Posterior vena cava (tissue), 2 donors: ENCODE measurements at places on chromosomes 16 and 17.

- no peak for DNase-seq
These were observed 13.9 kb upstream of the TNRC6C start for GRCh38 chr17:77944390-77945222.

DNA sequence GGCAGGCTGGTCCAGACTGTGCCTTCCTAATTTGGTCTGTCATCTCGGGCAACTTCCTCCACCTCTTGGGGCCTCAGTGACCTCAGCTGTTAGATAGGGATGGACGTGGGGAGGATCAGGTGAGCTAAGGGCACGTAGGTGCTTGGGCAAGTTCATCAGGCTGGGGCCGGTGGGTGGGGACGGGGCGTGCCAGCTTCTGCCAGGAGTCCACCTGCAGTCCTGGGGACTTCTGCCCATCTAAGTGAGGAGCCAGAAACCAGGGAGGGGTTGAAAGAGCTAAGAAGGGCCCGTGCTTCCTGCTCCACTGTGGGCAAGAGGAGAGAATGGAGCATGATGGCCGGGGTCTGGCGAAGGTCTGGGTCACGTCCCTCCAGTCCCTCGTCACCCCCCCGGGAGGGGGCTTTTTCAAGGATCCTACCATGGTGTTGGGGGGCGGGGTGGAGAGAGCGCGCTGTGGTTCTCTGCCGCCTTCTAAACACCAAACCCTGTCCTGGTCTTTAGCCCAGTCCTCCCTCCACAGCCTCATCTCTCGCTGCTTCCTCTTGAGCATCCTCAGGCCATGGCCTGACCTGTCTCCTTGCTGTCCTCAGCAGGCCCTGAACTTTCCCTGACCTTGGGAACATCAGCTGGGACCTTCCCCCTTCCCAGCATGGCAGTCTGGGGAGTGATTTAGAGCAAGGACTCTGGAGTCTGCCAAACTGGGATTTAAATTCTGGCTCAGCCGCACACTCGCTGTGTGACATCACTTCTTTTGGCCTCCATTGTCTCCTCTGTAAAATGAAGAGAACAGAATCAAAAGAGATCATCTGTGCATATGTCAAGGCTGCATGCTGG, 21.6 kb downstream of the SPNS2 start:
- DNase-seq = no peak

DNA sequence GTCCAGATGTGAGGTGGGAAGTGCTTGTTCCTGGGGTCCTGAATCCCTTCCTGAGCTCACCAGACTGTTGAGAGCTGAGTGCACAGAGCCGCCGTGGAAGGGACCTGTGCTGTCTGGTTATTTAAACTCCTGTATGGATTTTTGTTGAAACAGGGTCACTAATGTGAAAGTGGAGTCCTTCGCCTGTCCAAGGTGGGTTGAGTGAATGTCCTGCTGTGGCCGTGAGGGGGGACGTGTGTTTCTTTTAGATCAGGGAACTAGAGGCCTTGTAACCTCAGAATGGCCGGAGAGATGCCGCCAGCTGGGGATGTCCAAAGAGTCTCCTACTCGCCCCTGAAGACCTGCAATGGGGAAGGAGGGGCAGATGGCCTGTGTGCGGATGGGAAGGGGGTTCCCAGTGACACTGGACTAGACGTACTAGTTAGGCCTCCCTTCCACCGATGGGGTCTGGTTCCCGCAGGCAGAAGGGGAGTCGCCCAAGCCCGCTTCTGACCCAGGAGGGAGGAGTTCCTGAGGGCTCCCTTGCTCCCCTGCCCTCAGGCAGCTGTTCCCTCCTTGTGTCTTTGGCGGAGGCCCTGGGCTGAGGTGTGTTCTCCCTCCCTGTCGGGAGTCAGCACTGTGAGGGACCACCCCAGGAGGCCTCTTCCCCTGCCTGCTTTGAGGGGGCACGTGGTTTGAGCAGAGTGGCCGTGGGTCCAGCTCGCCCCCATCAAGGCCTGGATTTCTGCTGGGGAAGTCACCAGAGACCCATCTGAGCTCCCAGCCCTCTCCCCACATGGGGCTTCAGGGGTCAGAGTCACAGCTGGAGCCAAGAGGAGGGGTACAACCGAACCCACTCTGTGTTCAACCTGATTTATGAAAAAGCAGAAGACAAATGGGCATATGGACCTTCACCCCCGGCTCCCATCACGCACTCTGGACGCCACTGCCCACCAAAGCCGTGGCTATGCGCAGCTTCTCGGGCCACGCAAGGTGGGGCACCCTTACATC, 30.9 kb downstream of the OR1D5 start:
- no peak for DNase-seq

DNA sequence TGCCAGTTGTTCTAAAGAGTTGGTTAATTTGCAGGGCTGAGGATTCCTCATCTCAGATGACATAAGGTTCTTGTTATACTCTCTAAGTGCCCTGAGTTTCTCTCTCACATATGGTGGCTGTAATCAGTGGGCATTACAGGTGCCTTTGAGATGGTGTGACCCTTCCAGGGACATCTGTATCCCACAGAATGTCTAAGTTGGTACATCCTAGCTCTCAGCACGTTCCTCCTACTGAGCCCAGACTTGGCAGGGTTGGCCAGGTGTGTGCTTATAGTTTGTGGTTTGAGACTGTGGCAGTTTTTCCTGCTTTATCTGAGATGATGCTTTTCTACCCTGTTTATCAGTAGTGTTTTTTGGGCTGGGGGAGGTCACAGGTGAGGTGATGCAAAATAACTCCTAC, 36.3 kb downstream of the SPECC1 start:
- no peak for DNase-seq

DNA sequence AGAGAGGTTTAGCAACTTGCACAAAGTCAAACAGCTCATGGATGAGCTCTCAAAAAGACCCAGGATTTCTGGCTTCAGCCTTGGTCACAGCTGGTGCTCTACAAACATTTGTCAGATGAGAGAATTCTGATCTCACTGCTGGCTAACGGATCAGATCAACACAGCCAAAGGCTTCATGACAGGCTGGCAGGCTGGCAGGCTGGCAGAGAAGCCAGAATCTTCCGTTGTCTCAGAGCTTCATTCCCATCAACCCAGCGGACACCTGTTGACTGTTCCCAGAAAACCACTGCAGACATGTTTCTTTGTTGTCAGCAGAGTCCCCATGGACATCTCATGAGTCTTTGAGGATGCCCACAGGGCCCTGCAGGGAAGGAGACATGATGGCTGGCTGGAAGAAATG, 303.8 kb upstream of the ASIC2 start:
- no peak for DNase-seq

DNA sequence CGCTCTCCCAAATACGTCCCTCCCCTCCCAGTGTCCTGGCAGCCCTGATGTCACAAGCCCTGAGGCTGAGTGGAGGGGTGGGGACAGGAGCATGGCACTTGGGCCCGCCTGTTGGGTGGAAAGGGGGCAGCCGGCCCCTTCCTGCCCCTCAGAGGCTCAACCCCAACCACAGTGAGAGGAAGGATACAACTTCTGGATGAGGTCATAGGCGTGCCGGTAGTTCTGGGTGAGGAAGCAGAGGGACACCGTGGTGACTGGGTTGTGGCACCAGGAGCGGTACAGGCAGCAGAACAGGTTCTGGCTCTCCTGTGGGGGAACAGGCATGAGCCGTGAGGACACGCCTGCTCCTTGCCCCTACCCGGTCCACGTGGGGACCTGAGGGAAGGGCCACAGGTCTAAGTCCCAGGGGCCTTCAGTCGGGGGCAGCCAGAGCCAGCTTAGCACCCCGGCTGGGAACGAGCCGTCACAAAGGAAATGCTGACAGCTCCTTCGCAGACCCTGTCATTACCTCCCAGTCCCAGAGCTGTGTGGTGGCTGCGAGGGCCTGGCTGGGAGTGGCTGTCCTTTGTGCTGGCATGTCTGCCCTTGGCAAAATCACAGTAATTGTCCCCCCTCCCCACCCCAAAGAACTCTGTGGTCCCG, 11.2 kb upstream of the MTSS2 start:
- no peak for DNase-seq

DNA sequence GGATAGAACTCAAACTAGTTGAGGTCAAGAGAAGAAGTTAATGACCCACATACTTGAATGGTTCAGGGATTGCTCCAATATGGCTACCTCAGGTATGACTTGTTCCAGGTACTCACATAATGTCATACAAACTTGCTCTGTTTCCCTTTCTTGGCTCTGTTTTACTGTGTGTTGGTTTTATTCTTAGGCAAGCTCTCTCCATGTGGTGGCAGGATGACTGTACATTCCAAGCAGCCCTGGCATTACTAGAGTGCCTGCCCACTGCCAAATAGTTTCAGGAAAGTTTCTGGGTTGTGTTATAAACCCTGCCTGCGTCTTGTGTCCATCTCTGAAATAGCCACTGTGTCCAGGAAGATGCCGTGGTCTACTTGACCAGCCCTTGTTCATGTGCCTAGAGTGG, 476.8 kb downstream of the SHISA9 start:
- DNase-seq = no peak

DNA sequence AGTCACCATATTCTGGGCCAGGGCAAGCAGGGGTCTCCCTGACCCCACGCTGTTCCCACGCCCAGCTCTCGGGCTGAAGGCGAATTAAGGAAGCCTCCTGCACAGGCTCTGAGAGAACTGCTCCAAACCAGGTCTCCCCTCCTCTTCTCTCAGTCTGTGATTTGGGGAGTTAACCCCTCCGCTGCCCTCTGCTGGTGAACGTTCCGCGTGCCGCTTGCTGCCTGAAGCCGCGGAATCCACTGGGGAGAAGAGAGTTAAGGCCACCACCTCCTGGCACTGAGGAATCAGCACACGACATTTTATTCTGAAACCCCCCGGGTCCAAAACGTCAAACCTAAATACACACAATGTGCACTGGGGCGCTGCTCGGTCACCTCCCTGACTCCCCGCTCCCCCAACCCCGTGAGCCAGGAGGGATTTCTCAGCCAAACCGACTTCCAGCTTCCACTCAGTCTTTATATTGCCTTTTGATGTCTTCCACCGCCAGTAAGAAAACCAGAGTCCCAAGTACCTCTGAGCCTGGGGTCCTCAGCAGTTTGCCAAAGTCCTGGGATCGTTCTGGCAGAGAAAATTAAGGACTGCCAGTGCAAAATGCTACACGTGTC, 54.4 kb upstream of the RCVRN start:
- peak; percentile 78 for DNase-seq

- DNase-seq = no peak
These were observed 13.9 kb downstream of the CNEP1R1 start for GRCh38 chr16:50038756-50039529.

DNA sequence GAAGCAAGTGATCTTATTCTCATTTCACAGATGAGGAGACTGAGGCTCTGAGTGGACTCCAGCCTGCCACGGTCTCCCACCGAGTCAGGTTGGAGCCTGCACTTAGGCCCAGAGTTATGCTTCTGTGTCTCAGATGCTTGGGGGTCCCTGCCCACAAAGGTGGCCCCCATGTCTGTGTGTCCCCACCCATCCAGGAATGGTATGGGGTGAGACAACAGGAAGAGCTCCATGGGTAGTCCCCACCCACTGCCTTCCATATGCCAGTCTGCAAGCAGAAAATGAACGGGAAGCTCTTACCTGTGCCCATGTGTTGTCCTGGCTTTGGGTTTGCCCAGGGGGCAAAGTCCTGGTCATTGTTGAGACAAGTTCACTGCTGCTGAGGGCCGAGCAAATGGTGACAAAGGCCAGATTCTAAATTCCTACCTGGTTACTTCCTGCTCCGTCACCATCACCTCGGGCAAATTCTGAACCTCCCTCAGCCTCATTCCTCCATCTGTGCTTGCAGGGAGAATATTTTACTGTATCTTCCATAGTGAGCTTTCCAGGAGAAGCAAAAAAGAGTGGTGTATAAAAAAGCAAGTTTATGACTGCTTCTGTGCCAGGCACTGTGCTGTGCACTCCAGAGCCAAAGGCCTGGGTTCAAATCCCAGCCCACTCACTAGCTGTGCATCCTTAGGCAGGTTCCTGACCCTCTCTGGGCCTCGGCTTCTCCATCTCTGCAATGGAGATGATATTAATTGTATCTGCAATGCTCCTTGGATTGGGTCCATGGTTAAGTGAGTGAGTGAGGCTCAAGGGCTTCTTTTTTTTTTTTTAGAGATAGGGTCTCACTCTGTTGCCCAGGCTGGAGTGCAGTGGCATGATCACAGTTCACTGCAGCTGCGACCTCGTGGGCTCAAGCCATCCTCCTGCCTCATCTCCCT, 9.3 kb downstream of the IL4R start:
- DNase-seq = peak; percentile 56

GRCh38 chr17:76659928-76660655, 16.5 kb upstream of the ST6GALNAC1 start:
- DNase-seq = no peak

- peak; percentile 56 for DNase-seq
These were observed 29.6 kb upstream of the ASGR2 start for GRCh38 chr17:7144213-7144612.

GRCh38 chr17:27451906-27452305, 4.3 kb upstream of the KSR1 start:
- DNase-seq = peak; percentile 4

- DNase-seq = no peak
These were observed 274.9 kb upstream of the CCL2 start for GRCh38 chr17:33980193-33980592.

GRCh38 chr16:79602628-79603014, 2.1 kb upstream of the MAF start:
- no peak for DNase-seq

DNA sequence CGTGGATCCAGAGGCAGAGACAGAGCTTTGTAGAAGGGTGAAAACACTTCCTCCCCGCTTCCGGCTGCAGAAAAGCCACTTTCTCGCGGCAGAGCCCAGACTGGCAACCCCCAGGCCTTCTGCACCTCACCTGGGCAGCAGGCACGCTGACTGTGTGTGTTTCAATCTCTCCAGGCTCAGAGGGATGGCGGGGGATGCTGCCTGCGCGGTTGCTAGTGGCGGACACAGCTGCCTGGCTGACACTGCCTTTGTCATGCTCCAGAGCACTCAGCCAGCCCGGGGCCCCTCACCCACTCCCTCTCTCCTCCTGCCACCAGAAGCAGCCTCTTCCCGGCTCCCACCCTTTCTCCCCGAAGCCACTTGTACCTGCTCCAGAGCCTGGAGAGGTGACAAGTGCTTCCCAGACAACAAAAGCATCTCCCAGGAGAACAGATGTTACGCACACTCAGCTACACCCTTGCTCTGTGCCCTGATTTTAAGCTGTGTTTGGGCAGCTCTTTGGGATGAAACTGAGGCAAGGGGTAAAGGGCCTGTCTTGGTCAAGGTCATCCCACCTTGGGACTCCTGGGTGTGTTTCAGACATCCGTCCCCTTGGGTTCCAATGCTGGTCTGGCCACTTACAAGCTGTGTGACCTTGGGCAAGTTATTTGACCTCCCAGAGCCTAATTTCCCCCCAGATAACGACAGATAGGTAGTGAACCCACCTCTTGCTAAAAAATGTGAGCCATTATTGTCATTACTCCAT, 9.2 kb upstream of the GLIS2 start:
- DNase-seq = no peak
